Stimulated activated CD4-positive, alpha-beta T cell treated with anti-CD3 and anti-CD28 coated beads, Interleukin-1b, Interleukin-23, amount 100 ng/mL, for 1 hour (primary cell): ENCODE measurements at places on chromosomes 2 and 18.

- DNase-seq = no peak
Observed at GRCh38 chr18:62754026-62754425, 38.7 kb downstream of the PHLPP1 start.

- no peak for DNase-seq
Observed at GRCh38 chr2:138962686-138963085, 182.5 kb upstream of the NXPH2 start.

GRCh38 chr2:238700117-238700457 is 147.8 kb upstream of the TWIST2 start:
- DNase-seq = no peak

DNA sequence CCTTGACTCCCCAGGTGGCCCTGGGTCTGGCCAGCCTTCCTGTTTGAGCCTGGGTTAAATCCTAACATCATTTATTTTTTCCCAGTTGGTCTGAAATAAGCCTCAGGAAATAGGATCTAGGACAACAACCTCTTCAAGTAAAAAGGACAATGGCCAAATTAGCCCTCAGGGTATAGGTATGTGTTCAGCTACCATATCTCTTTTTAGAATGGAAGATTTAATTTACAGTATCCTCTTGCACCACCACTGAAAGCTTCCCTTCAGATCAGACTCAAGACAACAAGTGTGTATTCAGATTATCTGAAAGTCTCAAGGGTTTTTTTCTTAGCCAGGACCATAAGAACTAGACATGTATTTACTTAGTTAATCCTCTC is 61.6 kb upstream of the CXCR4 start:
- DNase-seq = no peak

DNA sequence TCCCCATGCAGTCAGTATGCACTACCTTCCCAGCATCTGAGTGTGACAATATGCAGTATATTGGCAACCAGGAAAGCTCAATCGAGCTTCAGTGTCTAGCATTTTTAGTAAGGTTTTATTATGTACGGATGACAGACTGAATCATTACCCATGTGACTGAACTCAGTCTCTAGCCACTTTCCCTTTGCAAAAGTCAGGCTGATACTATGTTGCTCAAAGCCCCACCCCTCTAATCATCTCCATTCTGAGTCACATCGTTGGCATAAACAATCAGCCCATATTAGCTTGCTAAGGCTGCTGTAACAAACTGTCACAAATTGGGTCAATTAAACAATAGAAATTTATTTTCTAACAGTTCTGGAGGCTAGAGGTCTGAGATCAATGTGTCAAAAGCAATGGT is 25.8 kb upstream of the SRD5A2 start:
- DNase-seq = no peak

GRCh38 chr2:212194396-212194795 is 344.2 kb downstream of the ERBB4 start:
- DNase-seq = no peak

GRCh38 chr2:13558368-13558767 is 841.6 kb downstream of the TRIB2 start:
- DNase-seq = no peak

DNA sequence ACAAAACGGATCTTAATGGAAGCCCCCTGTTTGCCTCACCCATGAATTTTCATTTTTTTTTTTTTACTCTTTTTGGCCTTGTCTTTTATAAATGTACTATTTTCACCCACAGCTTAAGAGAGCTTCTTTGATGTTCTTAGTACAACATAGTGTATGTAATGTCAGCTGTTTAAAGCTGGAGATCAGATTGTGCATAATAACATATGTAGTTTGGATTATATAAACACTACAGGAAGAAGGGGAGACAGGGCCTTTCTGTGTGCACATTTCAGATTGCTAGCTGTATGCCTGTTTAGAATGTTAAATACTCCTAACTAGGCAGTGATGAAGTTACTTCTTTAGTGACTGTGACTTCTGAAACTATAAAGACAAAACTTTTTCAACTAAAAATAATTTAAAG is 2.1 kb upstream of the TANC1 start:
- no peak for DNase-seq

DNA sequence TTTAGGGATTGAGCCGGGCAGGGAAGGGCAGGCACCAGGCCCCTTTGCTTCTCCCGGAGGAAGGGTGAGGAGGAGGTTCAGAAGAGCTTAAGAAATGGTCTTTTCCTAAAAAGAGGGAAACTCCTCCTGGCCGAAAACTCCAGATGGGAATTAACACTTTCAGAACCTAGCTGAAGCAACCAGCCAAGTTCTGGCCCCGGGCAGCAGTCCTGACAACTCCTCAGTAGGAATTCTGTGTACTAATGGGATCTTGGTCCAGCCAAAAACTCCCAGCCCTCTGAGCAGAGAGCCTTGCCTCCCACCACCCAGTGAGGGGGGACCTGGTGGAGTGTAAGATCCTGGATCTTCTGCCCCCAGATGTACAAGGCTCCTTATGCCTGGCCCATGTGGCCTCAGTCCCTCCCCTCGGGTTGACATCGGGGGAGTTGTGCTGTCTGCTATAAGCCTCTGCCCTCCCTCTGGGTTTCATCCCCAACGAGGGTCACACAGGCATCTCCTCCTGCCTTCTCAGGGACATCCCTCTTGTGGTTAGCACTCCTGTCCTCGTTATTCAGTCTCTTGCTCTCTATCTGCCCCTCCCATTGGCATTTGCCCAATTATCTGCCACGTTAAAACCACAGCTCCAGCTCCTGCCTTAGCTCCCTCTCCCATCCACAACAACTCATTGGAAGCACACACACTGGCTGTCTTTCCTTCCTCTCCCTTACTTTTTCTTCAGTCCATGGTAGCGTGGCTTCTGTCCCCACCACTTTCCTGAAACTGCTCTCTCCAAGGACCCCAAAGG is 184.6 kb downstream of the CYP26B1 start:
- no peak for DNase-seq

DNA sequence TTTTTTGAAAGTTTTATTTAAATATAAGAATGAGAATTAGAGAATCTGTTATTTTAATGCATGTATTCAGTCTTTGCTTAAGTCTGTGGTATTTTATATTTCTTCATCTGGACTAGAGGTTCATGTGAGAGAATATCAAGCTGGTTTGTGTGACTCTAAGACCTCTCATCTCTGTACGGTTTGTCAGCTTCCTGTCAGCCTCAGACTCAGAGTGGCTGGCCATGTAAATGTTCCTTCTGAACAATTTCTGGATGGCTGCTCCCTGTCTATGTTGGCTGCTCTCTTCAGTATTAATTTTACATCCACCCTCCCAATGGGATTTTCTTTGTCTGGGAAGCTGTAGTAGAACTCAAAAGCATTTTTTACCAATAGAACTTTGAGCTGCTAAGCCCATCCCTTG is 225.3 kb upstream of the THUMPD2 start:
- DNase-seq = no peak

DNA sequence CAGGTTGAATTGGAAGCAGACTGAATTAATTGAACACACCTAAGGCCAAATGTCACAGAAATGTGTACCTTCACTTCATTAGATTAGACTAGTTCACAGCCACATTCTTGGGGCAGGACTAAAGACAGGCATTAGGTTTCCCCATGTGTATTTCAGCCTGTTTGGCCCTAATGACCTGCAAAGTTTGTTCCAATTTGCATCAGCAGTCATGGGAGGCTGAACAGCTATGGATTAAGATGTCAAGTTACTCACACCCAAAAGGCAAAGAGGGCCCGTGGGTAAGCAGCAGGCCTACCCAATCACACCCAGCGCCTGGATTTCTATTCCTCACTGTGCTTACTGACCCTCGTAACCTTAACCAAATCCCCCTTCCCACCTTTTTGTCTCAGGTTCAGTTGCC is 99.6 kb upstream of the RIOK3 start:
- DNase-seq = no peak

DNA sequence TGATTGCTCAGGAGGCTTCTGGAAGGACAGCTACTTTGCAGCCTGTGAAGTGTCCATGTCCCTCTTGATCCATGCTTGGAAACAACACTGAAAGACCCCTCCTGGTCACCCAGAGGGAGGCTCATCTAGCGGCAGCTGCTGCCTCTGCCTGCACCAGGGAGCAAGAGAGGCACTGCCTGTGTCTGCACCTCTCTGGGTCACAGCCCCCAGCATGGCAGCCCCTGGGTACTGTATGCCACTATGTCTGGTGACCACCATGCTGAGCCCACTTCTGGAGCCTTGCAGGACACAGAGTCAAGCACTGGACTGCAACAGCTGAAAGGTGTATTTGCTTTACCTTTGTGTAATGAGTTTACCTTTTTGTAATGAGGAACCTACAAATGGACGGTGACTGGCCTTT is 186.3 kb upstream of the MYT1L start:
- DNase-seq = no peak

DNA sequence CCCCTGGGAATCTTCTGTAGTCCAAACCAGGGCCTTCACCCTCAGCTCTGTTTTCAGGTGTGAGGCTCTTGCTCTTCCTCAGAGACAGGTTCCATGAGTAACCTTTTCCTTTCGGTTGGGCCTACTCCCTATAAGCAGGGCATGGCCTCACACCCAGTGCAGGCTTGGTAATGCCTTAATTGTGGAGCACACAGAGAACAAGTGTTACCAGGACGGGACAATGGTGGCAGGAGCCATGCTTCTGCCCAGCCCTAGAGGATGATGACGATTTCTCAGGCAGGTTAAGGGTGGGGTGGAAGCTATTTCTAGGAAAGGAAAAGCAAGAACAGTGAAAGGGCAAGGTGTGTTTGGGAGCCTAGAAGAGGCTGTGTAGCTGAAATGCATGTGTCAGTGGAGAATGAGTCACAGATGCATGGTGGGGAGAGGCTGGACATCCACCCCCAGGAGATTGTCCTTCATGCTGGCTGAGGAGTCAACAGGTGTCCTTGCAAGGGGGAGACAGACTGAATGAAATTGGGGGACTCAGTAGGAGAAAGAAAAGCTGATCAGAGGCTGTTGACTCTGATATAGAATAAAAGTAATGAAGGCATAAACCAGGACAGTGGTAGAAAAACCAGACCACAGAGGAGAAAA is 22.0 kb upstream of the SERPINB12 start:
- DNase-seq = no peak

DNA sequence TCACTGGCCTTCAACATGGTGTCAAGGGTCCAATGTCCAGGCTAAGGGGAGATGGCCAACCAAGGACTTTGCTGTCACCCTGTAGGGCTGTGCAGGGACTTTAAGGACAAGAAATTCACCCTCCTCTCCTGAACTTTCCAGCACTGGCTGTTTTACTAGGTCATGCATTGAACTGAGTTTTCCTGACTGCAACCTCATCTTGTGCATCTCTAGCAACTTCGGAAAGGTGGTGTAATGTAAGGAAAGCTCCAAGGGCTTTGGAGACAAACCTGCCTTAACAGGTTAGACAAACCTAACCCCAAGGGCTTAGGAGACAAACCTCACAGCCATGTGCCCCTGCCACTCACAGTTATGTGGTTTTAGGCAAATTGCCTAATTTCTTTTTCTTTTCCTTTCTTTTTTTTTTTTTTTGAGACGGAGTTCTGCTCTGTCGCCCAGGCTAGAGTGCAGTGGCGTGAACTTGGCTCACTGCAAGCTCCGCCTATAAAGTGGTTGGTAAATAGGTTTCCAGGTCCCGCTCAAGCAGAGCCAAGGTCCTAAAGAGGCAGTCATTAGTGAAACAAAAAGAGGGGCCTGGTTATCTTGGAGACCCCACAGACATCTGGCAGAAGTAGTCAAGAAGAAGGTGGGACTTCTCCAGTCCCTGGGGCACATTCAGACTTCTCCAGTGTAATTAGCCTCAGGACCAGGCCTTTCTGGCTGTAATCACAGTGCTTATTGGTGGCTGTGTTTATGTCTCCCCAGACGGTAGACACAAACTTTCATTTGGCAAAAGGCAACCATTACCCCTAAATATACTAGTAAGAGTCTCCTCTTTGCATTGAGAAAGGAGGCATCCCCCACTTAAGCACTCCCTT is 37.6 kb upstream of the PMAIP1 start:
- DNase-seq = no peak

DNA sequence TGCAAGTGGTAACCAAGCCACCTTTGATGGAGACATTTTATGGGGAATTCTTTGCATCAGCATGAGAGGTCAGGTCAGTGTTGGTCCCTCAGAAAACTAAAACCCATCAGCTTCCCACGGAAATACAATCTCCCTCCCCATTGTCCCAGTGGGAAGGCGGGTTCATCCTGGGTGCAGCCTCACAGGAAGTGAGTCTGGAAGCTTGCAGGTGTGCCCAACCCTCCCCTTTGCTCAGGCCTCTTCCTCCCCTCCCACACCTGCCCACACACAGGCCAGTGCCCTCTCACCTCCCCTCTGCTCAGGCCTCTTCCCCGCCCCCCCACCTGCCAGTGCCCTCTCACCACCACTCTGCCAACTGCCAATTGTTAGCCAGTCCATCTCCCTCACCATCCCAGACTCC is 166.8 kb upstream of the RAB6C start:
- DNase-seq = no peak

GRCh38 chr2:45288532-45289417 is 279.5 kb upstream of the SIX2 start:
- no peak for DNase-seq

DNA sequence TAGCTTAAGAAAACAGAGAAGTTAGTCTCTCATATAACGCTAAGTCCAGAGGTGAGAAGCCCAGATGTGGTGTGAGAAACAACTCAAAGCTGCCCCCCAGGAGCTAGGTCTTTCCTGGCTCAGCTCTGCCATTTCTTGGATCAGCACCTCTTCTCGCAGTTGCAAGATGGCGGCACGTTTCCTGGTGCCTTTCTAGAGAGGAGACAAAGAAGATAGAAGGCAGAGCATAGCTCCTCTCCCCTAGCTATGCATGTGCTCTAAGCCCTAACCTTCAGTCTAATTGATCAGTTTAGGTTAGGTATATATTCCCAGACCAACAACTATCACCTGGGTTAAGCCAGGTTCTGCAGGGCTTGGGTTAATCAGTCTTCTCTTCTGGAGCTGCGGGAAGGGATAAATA is 119.5 kb upstream of the RAB12 start:
- DNase-seq = no peak

DNA sequence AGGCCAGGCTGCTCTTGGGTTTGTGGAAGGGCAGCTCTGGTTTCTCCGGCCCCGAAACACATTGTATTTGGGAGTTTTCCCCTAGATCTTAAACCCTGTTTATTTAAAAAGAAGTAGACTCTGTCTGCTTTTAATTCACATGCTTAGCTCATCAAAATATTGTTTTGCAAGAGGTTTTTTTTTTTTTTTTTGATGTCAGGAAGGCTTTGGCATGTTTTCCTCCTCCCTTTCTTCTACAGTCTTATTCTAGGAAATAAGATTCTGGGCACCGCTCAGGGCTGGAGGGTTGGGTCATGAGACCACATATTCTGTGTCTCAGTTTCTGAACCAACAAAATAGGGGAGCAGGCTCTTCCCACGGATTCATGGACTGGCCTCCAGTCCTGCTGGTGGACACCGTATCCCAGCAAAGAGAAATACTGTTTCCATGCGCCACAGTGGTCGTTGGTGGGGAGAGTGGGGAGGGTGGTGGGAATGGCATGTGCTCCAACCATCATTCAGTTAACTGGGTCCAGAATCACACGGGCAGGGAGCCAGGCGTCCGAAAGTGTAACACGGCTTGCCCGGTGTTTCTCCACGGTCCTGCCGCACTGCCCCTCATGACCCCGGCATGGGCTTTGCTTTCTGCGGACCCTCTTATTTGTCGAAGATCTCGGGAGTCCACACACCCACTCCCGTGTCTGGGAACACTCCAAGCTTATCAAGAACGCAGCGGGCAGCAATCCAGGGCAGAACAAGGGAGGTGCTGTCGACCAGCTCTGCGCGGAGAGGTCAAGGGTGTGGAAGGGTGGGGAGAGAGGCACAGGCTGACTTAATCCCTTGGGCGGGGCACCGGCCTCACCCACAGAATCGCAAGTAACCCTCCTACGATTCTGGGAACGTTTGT is 176.7 kb downstream of the GLI2 start:
- DNase-seq = no peak

- DNase-seq = no peak
Observed at GRCh38 chr2:174833737-174834136, 69.5 kb upstream of the CHRNA1 start.
